CD14-positive monocyte (primary cell): ENCODE measurements at places on chromosomes 12 and 14.

GRCh38 chr12:111806304-111806703 is 35.7 kb upstream of the MAPKAPK5 start:
- no peak for DNase-seq

DNA sequence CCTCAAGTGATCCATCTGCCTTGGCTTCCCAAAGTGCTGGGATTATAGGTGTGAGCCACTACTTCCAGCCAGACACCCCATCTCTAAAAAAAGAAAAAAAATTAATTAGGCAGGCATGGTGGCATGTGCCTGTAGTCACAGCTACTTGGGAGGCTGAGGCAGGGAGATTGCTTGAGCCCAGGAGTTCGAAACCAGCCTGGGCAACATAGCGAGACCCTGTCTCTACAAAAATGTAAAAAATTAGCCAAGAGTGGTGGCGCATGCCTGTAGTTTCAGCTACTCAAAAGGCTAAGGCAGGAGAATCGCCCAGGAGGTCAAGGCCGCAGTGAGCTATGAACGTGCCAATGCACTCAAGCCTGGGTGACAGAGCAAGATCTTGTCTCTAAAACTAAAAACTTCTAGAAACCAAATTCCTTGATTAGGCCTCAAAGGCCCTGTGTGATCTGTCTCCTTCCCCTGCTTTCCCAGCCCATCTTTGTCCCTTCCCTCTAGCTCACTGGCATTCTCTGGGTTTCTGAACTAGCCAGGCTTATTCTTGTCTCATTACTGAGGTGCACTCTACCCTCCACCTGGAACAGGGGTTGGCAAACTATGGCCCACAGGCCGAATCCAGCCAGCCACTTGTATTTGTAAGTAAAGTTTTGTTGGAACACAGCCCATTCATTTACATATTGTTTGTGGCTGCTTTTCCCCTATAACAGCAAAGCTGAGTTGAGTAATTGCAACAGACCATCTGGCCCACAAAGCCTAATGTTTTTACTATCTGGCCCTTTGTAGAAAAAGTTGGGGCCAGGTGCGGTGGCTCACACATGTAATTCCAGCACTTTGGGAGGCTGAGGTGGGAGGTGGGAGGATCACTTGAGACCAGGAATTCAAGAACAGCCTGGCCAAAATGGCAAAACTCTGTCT is 17.2 kb upstream of the TPCN1 start:
- no peak for DNase-seq

DNA sequence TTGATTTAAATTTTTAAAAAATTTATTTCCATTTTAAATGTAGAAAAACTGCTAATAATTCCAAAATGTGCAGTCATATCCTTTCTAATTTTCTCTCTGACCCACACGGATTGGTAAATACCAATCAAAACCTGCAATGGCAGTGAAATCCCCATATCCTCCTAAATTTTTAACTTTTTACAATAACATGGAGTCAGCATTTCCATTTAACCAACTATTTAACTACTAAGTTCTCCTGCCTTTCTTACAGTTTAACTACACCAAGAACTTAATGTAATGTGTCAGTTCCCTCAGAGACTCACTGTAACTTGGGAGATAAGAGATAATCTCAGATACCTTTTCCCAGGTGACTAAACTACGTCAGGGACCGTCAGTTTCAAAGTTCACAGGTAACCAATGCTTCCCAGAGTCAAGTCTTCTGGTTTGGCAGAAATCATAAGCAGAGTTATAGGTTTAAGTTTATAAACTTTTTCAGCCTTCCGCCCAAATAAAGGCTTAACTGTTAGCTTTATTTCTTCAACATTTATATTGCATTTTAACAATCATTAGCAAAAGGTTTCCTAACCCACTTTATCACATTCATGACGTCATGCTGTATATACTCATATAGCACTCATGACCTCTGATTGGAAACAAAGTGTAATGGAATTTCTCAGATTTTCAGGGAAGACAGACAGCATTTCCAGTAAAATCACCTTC is 7.6 kb downstream of the KRAS start:
- DNase-seq = no peak

DNA sequence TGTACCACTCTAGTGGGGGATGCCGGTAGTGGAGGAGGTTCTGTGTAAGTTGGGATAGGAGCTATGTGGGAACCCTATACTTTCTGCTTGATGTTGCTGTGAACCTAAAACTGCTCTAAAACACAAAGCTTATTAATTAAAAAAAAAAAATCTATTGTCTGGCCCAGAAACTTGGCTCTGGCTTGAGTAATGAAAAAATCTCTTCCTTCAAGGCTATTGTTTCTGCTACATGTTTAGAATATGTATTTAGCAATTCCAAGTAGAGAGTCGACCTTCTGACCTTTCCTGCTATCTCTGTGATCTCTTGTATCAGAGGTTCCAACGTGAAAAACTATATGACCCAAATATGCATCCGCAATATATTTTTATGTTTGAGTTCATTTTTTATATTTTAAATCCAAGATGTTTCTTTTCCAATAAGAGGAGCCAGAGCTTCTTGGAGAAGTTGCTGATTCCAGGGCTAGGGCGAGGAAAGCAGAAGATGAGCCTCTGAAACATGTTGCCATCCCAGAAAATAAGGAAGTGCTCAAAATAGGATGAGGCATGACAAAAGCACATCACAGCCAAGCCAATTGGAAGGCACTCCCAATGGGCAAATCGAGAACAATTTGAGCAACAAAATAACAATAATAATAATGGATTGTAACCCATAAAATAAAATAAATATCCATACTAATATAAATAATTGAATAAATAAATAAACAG is 184.6 kb upstream of the TMEM260 start:
- peak; percentile 30 for DNase-seq

DNA sequence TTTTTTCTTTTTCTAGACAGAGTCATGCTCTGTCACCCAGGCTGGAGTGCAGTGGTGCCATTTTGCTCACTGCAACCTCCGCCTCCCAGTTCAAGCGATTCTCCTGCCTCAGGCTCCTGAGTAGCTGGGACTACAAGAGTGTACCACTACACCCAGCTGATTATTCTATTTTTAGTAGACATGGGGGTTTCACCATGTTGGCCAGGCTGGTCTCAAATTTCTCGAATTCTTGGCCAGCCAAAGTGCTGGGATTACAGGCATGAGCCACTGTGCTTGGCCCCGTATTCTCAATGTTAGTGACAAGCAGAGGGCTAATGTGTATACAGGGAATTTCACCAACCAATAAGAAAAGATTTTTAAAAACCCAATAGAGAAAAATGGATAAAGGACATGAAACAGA is 8.4 kb downstream of the PLBD2 start:
- DNase-seq = no peak

GRCh38 chr14:99420711-99421110 is 59.9 kb downstream of the SETD3 start:
- DNase-seq = no peak

DNA sequence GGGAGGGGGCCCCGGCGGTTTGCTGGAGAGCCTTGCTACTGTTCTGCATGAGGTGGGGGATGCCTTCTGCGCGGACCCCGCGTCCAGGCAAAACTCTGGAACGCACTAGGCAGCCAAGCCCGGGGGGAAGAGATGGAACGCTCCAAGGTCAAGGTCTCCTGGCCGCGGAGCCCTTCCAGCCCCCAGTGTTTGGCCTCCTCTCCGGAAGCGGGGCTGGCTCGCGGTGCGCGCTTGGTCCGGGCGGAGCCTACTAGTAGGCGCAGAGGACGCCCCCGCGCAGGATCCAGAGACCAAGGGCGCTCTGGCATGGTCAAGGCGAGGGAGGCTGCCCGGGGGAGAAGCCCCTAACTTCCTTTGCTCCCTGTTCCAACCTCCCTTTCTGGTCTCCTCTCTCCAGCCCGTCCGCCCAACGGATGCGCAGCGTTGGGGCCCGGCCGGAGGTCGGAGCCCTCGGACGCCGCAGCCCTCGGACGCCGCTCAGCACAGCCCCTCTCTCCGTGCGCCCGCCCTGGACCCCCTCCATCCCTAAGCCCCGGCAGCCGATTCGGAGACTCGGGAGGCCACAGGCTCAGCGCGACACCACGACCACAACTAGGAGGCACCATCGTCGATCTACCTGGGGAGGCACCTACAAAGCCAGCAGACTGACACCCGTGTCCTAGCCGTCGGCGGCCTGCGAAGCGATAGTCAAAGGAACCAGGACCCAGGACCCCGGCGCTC is 669 bp upstream of the KCNK13 start:
- no peak for DNase-seq

DNA sequence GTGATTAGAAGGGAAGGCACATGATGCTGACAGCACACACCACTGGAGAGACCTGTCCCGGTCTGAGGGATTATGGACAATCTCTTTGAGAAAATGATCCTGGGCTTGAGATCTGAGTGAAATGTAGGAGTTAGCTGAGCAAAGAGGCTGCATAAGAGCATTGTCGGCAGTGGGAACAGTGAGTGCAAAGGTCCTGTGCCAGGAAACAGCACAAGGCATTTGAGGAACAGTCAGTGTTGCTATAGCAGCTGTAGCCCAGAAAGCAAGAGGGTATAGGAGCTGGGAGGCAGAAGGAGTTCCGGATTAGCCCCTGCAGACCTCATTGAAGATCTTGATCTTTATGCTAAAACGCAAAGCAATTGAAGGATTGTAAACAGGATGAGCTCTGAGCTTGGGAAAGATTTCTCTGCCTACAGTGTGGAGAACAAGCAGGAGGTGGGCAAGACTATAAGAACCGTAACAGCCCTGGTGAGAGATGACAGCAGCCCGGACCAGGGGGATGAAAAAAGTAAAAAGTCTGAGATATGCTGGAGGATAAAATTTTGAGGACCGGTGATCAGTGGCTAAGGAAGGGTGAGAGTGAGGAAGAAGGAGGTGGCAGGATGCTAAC is 28.5 kb downstream of the CFL2 start:
- DNase-seq = no peak

DNA sequence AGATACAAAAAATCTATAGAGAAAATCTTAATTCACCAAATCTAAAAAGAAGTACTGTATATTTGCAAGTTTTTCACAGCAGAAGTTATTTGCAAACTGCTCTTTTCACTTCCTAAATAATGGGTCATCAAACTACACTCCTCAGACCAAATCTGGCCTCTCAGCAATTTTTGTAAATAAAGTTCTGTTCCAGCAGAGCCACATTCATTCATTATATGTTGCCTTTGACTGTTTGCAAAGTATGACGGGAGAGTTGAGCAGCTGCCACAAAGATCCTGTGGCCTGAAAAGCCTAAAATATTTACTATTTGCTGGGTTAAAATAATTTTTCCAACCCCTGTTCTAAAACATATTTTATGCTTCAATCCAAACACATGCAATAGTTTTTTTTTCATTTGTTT is 1222.3 kb upstream of the SEL1L start:
- DNase-seq = no peak

GRCh38 chr12:25056486-25057130 is 107.7 kb upstream of the BCAT1 start:
- no peak for DNase-seq

GRCh38 chr12:48122065-48122834 is 3.1 kb downstream of the PFKM start:
- DNase-seq = no peak

DNA sequence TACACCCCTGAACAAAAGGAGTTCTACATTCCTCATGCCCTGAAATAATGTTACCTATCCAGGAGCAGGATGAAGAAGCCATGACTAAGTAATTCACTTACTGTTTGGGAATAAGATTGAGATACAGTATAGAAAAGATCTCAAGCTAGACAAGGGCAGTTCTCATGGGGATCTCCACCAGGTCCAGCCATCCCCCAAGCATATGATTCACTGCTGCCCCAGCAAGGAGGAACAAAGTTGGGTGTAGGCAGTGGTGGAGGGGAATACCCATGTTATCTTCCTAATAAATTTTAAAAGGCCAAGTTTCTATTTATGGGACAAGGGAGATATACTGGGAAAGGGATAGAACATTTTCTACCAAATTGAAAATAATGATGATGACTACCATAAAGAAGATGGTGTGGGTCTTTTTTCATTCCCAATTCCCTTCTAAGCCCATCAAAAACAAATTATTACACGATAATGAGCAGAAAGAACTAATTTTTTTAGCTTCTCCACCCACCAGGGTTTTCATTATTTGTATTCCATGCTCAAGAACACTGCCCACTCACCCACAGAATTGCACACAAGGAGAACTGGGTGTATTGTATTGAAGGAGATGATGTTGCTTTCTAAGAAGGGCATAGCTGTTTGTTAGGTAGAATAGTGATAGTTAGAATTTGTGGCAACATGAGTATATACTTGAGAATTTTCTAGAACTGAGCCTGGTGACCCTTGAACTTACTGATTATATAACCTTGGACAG is 204.6 kb downstream of the BTG1 start:
- peak; percentile 16 for DNase-seq

- DNase-seq = no peak
Observed at GRCh38 chr14:32426586-32427388, 97.7 kb downstream of the AKAP6 start.

DNA sequence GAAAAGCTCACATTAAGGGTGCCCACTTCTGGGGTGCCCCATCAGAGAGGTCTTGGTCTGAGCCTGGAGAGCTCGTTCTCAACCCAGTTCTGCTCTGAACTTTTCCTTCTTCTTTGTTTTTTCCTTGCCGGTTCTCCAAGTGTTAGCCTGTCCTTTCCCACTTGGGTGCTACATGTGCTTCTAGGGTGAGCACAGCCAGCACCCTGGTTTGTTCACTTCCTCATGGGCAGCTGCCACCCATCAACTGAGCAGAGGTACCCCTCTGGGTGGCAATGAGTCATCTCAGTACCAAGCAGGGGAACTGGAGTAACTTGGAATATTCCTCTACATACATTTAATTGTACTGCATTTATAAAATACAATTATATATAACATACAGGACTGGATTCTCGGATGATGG is 3.9 kb upstream of the SYNE3 start:
- peak; percentile 93 for DNase-seq

DNA sequence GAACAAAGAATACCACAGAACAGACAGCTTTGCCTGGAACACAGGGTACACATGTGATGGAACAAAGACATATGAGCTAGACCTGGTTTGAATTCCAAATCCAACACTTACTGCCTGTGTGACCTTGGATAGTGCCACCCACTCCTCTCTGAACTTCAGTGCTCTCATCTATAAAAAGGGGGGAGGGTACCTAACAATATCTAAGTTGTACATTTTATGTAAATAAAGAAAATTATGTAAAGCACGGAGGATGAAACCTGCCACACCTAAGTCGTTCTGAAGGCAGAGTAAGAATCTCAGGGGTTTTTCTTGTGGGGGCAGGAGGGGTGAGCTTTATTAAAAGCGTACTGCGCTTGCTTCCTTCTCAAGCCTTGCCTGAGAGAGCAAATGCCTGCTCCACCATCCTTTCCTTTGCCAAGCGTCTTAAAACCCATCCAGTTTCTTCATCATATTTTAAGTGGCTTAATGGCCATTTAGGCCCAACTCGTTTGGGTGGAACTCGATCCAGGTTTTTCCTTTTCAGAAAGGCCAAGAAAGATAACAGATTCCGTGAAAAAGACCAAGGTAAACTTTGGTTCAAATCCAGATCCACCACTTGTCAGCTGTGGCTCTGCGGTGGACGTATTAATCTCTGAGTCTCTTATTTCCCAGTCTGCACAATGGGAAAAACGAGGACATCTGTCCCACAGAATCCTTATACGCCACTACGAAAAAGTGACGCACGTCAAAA is 946 bp downstream of the DDX24 start:
- peak; percentile 30 for DNase-seq
